Germinal center (tissue), 1 donor: ENCODE measurements at places on chromosomes 2 and 18.

- DNase-seq, result no peak
Observed at GRCh38 chr2:56476509-56477071, 292.8 kb downstream of the CCDC85A start.

DNA sequence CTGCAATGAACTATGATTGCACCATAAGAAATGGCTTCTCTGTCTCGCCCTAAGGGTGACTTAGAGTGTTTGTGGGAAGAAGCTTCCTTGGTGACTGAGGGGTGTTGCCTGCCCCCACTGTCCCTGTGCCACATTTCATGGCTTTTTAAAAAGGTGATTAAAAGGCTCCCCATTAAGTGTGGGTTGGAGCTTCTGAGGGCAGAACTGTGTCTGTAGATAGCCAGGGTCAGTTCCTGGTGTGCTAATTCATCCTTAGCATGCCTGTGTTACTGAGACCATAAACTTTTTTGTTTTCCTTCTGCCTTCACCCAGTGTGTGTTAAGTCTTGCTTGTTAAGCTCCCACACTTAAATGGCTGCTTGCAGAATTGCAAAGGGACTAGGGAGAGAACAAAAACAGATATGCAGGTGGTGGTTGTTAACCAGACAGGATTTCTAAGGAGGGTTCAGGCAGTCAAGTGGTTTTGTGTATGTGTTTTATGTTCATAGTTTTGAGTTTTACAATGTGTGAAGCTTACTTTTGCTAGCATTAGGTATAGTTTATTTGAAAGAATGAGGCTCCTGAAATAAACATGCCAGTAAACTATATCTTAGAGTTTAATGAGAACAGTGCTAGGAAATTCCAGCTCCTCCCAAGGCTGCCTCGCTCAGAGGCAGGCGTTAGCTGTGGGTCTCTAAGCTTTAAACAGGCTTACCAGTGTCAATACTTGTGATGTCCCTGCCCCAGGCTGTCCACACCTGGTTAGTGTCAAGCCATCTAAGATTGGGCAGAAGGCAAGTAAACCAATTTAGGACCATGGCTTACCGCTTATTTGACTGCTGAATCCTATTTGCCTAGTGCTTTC lies 14.5 kb downstream of the CERS6 start:
- DNase-seq, result peak; percentile 16

DNA sequence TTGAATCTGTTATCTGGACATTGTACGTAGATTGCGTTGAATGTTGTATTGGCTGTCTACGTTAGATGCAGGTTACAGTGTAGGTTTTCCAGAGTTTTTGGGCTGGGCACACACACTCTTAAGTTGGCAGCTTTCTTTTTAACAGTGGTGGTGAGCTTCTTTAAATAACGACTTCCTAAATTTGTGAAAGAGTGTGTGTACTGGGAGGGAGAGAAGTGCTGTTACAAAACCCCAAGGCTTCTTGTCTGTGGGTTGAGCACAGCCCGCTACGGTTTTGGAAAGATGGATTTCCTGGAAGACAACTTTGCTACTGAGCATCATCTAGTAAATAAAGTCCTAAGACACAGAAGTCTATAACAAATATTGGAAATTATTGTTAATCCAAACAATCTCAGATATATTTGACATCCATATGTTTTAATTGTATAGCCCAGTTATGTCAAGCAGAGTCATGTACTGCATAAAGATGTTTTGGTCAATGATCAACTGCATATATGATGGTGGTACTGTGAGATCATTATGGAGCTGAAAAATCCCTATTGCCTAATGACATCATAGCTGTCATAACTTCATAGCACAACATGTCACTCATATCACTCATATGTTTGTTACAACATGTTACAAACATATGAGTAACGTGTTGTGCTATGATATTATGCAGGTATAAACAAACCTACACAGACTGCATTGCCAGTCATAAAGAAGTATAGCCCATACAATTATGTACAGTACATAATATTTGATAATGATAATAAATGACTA lies 7.9 kb upstream of the THUMPD2 start:
- no peak for DNase-seq

GRCh38 chr2:155866477-155866876 lies 466.0 kb downstream of the NR4A2 start:
- DNase-seq, result no peak

GRCh38 chr2:61438670-61439069 lies 32.2 kb downstream of the USP34 start:
- DNase-seq, result no peak

GRCh38 chr2:85819811-85820510 lies 66.2 kb downstream of the ATOH8 start:
- DNase-seq, result no peak

GRCh38 chr2:1626271-1626681 lies 118.0 kb downstream of the PXDN start:
- DNase-seq, result no peak

DNA sequence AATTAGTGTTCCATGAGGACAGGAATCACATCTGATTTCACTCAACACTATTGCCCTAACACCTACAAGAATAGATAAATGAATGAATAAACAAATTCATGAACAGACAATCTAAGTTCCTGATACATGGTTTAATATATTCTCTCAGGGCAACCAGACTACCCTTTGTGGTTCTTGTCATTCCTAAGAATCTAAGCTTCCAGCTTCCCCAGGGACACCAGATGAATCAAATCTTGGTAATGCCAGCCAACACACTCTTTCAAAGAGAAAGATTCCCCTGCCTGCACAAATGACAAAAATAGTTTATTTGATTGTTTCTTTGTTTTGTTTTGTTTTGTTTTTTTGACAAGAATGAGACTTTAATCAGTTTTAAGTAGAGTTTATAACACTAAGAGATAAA lies 237.5 kb upstream of the CHAC2 start:
- DNase-seq, result no peak

GRCh38 chr2:179140571-179140970 lies 90.6 kb upstream of the CCDC141 start:
- no peak for DNase-seq

GRCh38 chr2:82320296-82320695 lies 2015.7 kb upstream of the LRRTM1 start:
- DNase-seq, result no peak

DNA sequence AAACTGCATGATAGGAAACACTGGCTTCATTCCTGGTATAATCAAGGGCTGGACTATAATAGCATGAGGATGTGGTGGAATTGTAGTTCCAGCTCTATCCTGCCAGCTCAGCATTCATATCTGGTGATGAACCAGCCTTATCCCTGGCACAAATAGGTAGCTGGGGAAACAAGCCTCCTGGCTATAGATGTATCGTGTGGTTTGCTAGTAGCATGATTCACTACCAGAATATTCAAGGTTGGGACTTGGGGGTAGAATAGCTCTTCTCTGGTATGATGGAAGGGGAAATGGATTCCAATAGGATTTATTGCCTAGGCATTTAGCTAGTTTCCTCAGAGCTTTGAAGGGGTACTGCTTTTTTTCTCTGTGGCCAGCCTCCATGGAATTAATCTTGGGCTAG lies 532.8 kb downstream of the FBXO15 start:
- no peak for DNase-seq

GRCh38 chr2:237143118-237143517 lies 57.4 kb downstream of the COPS8 start:
- no peak for DNase-seq

DNA sequence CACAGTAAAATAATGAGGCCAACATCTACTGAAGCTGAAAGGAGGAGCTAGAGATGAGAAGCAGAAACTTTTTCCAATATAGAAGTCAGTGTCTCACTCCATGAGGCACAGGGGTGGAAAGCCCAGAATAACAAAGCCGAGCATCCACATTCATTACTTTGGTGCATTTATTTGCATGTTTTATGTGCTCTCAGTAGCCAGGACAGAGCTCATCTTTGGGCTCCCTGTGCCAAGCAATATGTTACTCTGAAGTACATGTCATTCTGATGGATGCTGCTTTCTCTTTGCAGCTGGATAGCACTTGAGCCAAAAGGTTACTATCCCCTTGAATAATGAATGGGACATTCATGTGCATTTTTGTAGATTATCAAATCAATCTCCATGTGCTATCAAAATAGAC lies 338.6 kb upstream of the SOX11 start:
- no peak for DNase-seq

DNA sequence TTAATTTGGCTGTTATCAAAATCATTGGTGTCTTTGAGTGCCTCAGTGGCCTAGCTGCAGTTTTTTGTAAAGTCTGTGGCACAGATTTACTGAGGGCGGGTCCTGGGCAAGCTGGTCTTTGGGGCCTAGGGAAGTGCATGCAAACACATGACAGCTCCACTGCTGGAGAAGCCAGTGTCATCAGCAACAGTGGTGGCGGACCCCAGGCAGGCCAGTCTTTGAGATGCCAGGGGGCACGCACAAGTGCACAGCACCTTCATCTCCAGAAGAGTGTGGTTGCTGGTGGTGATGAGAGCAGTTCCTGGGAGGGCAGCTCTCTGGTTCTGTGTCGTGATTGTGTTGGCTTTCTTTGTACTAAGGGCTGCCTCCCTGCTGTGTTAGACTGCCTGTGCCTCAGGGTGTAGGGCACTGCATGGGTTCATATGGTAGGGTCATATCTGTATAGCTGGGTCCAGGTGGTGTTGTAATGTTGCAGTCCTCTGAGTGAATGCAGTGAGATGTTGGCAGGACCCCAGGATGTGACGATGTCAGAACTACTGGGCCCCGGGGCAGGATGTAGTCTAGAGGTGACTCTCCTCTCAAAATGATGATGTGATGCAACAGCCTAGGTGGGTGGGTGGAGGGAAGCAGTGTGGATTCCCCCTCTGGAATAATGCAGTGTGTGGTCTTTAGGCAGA lies 646.7 kb upstream of the CDH2 start:
- no peak for DNase-seq

- DNase-seq, result no peak
Observed at GRCh38 chr18:2961821-2962220, 51.1 kb downstream of the LPIN2 start.

DNA sequence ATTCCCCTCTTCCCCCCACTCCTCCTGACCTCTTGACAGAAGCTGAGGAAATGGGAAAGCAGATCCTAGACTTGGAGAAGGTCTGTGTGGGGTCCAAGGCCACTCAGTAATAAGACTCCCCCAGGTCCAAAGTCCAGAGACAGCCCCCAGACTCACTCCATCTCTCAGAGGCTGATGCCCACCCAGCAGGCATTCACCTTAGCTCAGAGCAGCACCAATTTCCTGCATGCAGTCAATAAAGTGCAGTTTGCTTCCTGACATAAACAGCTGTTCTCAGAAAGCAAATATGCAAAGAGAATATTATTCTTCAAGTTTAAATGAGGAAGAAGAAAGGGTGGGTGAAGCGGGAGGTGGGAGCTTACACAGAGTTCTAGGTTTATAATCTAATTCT lies 84.1 kb upstream of the RTN4 start:
- peak; percentile 52 for DNase-seq

DNA sequence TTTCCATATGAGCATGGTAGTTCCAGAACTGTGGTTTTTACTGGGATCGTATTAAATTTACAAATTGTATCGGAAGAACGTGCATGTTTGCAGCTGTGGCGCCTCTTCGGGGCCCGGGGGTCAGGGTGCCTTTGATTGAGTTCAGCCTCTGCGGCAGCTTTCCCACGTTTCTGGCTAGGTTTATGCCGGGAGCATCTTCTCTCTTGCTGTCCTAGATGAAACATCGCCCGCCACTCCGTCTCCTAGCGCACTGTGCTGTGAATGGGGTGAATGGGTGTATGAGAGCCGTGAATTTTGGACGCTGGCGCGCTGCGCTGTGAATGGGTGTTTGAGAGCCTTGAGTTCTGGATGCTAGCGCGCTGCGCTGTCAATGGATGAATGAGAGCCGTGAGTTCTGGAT lies 12.3 kb downstream of the PDCD1 start:
- DNase-seq, result no peak

DNA sequence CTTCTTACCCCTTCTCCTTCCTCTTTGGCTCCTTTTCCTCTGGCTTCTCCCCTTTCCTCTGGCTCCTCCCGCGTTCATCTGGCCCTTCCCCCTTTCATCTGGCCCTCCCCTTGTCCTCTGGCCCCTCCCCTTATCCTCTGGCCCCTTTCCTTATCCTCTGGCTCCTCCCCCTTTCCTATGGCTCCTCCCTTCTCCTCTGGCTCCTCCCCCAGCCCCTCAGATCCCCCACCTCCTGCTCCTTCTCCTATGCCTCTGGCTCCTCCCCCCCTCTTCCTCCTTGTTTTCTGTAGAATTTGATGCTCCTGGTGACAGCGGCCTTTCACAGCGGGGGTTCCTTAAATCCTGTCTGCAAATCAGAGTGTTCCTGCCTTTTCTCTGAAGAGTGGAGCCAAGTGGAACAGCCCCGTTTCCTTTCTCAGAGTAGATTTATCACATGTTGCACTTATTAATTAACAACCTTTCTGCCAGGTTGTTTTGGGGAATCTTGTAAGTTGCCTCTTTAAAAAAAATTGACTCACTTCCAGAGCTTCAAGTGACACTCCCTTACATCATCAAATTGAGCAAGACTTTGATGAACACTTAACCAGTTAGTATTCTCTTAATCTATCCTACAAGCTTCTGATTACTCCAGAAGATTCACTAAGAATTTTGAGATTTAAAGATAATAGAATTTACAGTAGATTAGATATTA lies 27.9 kb downstream of the FABP1 start:
- no peak for DNase-seq

- no peak for DNase-seq
Observed at GRCh38 chr2:4762951-4763376, 929.2 kb upstream of the SOX11 start.

DNA sequence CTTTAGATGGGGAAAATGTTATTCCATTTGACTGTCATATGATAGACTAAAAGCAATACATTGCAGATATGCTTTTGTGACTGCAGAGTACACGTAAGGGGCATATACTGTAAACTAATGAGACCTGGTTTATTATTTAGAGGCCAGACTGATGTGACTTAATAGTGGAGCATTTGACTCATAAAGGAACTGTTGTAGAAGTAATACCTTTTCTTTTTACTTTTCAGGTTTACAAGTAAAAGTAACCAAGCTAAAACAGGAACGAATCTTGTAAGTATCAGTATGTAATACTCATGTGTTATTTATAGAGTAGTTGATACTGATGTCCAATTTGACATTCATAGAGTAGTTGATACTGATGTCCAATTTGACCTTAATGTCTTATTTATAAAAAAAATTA lies 13.1 kb downstream of the RBBP8 start:
- DNase-seq, result no peak

GRCh38 chr2:142897807-142898206 lies 20.3 kb downstream of the KYNU start:
- no peak for DNase-seq
